CD4-positive, alpha-beta T cell treated with Interleukin-4 for 4 hours (primary cell): ENCODE measurements at places on chromosomes 16 and 17.

GRCh38 chr16:48580925-48581500 is 29.0 kb downstream of the N4BP1 start:
- no peak for DNase-seq

DNA sequence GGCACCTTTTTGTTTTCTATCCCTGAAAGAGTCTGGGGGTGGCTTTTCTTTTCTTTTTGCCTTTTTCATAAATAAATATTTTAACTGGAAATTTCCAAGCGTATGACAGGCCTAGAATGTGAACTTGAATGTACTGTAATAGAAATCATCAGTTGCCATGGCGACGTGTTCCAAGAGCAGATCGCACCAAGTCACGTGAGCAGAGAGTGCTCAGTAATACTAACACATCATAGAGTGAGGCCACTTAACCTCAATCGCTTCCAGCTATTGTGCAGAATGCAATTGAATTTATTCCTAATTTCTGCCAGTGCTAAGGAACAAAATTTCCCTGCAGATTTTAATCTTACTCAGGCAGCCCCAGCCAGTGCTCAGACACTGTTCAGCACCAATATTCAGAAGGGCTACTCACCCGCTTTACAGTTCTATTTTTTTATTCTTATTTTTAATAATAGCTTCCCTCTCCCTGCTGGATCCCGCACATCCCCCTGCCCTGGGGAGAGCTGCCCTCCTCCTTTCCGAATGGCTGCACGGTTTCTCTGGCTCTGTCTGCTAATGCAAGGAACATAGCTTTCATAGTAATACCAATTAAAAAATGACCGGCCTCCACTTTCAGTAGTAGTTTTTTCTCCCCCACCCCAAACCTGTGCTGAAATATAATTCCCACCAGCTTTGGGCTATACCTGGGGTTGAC is 26.2 kb upstream of the PMFBP1 start:
- no peak for DNase-seq

DNA sequence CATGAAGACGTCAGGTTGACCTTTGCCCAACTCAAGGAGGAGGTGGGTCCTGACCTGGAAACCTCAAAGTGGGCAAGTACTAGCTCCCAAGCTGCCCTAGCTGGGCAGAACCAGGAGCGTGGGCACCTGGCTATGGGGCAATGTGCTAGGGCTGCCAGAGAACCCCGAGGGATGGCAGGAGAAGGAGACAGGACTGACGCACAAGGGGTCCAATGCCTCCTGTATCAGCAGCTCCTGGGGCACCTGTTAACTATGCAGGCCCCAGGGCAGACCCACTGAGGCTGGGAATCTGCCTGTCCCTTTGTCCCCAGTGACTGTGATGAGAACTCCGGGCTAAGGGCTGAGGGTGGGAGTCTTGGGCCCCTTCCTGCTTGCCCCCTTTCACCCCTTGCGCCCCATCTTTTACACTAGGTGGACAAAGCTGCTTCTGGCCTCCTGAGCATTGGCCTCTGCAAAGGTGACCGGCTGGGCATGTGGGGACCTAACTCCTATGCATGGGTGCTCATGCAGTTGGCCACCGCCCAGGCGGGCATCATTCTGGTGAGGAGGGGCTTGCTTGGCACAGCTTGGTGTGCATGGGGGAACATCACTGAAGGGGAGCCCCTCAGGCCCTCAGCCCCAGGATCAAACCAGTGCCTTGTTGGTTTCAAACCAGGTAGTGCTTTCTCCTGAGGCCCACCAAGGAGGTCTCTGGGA is 7.7 kb downstream of the CHAD start:
- DNase-seq, result no peak

GRCh38 chr17:65055280-65055707 is 1.2 kb downstream of the GNA13 start:
- DNase-seq, result peak; percentile 36

GRCh38 chr16:21598701-21599121 is 666 bp upstream of the METTL9 start:
- no peak for DNase-seq

DNA sequence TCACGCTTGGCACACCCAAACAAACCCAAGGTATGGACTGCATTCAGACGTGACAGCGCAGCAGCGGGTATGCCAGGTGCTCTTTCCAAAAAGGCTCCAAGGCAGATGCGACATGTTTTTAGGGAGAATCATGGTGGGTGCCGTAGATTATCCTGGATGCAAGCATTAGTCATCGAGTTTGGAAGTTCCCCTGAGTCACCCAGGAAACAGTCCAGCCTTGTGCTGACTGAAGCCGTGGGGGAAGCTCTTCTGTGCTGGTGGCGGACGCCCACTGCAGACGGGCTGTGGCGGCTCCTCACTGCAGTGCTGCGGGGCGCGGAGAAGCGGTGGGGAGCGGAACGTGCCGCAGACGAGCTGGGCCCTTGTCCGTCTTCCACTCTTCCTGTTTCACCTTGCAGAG is 13.9 kb downstream of the JPT2 start:
- no peak for DNase-seq

DNA sequence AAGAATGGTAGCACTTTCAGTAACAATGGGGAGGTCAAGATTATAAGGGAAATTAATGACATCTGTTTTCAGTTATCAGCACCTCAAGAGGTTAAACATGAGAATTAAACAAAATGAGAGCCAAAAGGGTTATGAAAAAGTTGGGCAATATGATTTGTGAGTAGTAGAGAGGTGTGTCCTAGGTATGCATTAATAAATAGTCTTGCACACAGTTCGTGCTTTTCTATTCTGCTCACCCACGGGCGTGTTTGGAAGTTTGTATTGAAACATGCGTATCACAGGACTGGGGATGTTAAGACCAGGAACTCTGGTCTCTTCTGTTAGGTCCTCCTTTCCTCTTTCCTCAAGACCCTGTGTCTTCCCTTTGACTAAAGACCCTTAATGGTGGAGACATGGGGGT is 6.0 kb downstream of the BPTF start:
- no peak for DNase-seq

DNA sequence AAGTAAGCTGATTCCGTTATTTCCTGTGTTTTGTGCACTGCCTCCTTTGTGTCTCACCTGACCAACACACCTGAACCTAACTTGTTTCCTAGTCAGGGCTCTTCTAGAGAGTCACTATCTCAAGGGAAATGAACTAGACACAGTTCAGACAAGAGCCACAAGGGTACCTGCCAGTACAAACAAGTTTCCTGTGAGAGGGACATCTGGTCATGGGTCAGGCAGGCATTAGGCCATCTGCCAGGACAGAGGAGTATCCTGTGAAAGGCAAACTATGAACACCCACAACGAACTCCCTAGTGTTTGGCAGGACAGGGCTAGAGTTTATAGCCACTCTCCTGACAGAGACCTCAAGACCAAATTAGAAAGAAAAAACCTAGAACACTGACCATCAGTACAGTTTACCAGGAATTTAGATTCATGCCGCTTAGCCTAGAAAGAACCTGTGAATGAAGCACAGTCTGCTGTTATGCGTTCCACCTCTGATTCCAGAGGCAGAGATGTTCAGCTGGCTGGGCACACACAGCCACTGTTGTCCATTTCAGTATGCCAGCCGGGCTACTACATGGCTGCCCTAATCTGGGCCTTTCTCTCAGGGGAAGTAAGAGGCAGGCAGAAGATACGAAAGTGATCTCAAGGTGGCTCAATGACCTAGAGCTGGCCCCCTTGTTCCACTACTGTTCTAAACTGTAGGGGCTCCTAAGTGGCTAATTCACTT is 20.7 kb upstream of the GLG1 start:
- DNase-seq, result no peak

- DNase-seq, result no peak
Observed at GRCh38 chr16:54405478-54405877, 118.9 kb upstream of the IRX3 start.

- DNase-seq, result no peak
Observed at GRCh38 chr17:72405662-72406230, 284.9 kb downstream of the SOX9 start.

- no peak for DNase-seq
Observed at GRCh38 chr16:8098947-8099512, 491.3 kb downstream of the TMEM114 start.

- DNase-seq, result no peak
Observed at GRCh38 chr17:76943781-76944213, 75.6 kb downstream of the MGAT5B start.

GRCh38 chr16:31527734-31528274 is at the start of gene AHSP:
Gene AHSP (plus strand): TSS chr16:31527900. CDS start chr16:31528140, 240 bp downstream.
- DNase-seq, result no peak

GRCh38 chr16:524274-525040 is 3.1 kb upstream of the CAPN15 start:
- no peak for DNase-seq

- DNase-seq, result no peak
Observed at GRCh38 chr17:30545024-30545423, 67.8 kb downstream of the GOSR1 start.

DNA sequence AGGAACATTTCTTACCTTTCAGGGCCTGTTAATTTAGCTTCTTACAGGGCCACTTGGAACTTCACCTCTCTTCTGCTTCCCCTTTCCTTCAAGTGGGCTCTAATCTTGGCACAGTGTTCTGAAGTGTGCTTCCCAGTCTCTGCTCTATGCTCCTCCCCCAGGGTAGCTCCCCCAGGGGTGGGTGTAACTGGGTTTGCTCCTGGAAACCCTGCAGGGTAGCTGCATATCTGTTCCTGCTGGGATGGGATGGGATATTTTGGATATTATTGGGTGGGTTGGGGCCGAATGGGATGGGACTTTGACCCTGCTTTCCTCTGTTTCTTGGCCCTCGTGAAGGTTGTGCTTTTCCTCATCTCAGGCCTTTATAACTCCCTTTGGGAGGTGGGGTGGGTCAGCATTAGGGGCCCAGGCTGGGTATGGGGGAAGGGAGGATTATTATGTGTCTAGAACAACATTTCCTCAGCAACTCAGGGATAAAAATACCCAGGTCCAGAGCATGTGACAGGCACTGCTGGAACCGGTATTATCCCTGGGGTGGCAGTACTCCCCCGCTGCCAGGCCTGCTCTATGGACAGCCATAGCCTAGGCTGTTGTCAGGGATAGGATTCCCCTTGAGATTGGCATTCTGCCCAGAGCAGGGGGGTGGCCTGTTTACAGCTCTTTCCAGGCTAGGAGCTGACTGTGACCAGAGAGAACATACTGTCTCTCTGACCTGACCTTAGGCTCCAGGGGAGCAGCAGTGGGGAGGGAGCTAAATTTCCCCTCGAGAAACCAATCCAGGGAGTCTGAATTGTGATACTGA is 5.0 kb downstream of the NFE2L1 start:
- DNase-seq, result no peak

- DNase-seq, result no peak
Observed at GRCh38 chr17:41185001-41185400, 290 bp upstream of the KRTAP4-1 start.

GRCh38 chr17:42118545-42118944 is 2.6 kb downstream of the KAT2A start:
- DNase-seq, result peak; percentile 28

- DNase-seq, result no peak
Observed at GRCh38 chr16:17320009-17320408, 150.8 kb downstream of the XYLT1 start.

DNA sequence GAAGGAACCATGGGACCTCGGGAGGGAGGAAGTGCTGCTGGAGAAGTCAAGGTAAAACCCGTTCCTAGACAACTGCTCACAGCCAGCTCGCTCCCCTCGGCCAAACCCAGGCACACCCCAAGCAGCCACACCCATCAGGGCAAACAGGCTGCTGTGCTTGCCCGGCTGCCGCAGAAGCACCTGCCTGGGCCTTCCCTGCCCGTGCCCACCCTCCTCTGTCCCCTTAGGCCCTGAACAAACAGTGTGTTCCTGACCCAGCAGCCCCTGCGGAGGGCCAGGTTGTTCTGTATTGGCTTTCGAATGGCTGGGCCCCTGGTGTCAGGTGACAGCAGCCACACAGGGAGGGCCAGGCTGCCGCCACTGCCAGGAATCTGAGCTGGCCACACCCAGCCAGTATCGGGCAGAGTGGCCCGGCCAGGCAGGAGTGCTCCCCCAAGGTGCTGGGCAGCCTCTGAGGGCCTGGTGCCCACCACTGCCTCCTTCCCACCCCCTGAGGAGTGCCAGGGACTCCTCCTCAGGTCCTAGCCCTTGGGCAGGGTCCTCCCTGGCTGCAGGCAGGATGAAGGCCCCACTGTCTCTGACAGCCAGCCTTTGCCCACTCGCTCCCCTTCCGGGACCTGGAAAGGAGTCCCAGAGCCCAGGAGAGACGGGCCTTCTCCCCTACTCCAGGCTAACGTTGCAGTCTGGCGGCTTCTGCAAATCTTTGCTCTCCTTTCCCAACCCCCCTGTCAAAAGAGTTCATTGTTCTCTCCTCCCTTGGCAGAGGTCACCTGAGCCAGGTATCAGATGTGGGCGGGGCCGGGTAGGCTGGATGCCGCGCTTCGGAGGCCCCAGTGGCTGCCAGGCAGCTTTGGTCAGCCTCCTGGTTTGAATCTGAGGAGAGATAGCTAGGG is 24.0 kb downstream of the LLGL2 start:
- DNase-seq, result no peak

DNA sequence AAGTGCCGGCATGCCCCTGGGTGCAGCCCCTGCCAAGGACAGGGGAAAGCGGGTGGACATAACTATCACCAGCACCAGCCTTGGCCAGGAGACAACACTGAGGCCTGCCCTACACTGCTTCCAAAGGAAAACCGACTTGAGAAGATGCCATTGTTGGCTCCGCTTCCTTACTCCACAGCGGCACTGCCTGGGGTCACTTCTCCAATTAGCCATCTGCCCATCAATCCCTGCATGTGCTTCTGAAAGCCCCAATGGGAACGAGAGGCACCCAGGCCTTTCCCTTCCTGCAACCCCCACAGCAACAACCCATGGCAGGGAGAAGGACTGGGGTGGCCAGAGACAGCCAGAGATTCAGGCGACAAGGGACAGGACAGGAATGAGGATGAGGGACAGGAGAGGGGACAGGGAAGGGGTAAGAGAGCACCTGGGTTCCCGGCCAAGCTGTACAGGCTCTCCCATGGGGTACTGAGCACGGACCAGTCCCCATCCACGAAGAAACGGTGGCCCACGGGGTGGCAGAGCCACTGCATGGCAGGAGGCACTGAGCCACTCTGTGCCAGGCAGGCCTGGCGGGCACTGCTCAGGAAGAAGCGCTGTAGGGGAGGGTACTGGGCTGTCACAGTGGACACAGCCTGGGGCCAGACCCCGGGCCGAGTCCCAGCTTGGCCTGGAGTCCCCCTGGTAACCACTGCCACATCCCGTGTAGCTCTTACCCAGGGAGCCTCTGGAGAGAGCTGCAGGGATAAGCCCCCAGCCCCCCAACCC is 21.2 kb downstream of the SREBF1 start:
- no peak for DNase-seq

GRCh38 chr17:58760248-58760647 is 4.6 kb downstream of the PPM1E start:
- no peak for DNase-seq

DNA sequence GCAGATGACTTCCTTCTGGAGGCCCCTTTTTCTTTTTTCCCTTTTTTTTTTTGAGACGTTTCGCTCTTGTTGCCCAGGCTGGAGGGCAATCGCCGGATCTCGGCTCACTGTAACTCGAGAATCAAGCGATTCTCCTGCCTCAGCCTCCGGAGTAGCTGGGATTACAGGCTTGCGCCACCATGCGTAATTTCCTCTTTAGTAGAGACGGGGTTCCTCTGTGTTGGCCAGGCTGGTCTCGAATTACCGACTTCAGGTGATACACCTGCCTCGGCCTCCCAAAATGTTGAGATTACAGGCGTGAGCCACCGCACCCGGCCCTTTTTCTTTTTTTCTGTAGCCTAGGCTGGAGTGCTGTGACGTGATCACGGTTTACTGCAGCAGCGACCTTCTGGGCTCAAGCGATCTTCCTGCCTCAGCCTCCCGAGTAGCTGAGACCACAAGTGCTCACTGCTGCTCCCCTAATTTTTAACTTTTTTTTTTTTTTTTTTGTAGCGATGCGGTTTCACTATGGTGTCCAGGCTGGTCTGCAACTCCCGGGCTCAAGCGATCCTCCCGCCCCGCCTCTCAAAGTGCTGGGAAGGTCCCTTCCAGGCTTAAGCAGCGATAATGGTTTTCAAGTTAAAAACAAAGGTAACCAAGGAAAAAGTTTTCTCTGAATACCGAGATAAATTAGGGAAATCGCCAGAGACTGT is 956 bp upstream of the IST1 start:
- DNase-seq, result peak; percentile 55
